Ammon's horn (tissue), 1 donor: ENCODE measurements at places on chromosomes 2 and 18.

- DNase-seq: no peak
Measured at GRCh38 chr2:129870685-129871241, 108.7 kb upstream of the RAB6C start.

DNA sequence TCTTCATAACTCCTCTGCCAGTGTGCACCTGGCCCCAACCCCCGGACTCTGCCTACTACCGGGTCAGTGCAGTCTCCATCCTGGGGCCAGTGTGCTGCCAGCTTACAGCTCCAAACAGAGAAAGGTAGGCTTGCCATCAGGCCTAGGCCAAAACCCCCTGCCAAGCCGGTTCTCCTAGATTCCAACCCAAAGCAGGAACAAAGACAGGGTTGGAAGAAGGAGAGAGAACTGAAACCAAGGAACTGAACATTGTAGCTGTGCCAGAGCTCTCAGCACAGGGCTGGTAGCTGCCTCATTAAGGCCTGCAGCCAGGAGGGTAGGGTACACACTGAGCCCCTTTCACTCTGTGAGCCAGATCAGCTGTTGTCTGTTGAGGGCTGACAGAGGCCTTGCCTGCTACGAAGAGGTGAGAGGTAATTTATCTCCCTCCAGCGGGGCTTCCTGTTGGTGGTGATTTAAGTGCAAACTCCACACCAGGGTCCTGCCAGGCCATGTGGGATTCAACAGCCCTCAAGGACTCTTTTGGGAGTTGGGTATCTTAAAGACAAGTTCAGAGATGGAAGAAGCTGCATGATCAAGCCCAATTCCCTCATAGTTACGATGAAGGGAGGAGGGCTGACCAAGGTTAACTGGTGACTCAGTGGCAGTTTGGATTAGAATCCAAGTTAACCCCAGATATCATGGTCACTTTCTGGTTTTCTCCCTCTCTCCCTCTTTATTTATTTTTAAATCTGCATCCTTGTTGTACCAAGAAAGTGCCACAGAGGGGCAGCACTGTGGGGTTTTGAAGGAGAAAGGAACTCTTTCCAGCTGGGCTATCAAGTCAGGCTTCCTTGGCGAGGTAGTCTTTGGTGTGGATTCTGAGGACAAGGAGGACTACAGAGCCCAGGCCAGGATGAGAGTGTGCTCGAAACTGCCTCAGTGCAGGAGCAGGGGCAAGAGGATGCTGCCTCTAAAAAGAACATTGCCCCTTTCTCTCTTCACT lies 48.1 kb downstream of the CYRIA start:
- DNase-seq: peak; percentile 82

DNA sequence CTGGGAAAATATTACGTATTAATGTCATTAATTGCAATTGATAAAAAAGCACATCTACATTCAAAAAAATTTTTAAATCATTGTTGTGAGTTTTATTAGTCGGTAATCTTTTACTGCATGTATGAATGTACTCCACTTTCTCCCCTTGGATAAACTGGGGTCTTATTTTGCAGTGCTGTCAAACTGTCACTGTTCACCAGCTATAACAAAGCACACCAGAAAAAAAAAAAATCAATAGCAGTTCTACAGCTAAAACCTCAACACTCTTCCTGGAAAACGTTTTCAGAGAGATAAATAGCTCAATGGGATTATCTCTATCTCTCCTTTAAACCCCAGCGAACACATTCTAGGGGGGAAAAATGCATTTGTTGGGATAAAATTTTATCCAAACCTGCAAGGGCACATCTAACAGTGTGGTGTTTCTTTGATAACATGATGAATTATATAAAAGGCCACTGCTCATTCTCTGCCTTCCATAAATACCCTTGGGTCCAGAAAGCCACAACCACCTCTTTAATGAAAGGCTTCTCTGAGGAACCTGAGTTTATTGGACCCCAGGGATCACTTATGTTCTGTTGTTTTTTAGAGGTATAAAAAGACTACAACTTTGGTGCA lies 219.9 kb downstream of the CDH20 start:
- no peak for DNase-seq

DNA sequence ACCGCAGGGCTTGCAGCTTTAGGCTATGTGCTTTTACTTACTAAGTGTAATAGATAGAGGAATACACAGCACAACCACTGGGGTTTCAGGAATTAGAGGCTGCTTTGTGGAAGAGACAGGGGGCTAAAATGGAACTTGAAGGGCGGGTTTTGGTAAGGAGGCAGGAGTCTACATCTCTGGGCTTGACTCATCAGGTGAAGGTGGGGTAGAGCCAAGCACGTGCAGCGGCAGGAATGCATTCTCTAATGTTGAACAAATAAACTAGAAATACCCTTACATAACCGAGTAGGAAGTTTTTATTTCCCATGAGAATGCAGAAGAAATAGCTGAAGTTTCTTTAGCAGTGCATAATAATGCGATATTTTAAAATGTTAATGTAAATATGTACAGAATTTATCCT lies 673.8 kb upstream of the SALL3 start:
- DNase-seq: no peak

- DNase-seq: no peak
Measured at GRCh38 chr2:101843048-101843447, 145.5 kb downstream of the MAP4K4 start.

DNA sequence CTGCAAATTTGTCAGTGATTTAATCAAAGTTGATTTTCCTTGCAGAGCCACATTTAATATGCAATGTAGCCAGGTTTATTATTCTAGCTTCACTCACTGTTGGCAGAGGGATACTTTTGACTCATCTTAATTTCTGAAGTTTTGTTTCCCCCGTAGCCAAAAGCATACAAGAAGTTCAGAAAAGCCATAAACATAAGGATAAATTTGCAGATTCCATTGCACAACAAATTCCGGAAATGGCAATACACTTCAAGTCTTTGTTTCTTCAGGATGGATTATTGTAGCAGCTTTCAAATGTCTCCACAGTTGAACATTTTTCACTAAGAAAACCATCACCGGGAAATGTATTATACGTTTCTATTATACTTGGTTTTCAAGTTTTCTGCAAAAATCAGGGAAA lies 88.0 kb upstream of the ZCCHC2 start:
- no peak for DNase-seq

DNA sequence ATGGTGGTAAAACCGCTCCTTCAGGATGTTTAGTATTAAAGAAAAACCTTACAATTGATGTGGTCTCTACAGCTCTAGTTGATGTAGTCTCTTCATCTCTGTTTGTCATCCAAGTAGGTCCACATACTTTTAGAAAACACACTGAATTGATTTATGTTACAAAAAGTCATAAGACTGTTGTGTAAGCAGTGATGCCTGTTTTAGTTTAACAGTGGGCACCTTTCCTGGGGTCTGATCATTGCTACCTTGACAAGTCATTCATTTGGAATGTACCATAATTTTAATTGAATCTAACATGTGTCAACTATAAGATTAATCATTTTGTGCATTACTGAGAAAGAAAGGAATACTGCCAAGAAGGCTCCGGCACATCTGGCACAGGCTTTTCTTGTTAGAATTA lies 34.3 kb downstream of the GIGYF2 start:
- no peak for DNase-seq

GRCh38 chr18:46502444-46502843 lies 154.6 kb downstream of the LOXHD1 start:
- DNase-seq: no peak

- no peak for DNase-seq
Measured at GRCh38 chr18:51120809-51121596, 76.5 kb downstream of the MEX3C start.

GRCh38 chr2:151119374-151119773 lies 142.3 kb downstream of the RBM43 start:
- no peak for DNase-seq

- no peak for DNase-seq
Measured at GRCh38 chr2:70988151-70988550, 6.5 kb downstream of the TEX261 start.

DNA sequence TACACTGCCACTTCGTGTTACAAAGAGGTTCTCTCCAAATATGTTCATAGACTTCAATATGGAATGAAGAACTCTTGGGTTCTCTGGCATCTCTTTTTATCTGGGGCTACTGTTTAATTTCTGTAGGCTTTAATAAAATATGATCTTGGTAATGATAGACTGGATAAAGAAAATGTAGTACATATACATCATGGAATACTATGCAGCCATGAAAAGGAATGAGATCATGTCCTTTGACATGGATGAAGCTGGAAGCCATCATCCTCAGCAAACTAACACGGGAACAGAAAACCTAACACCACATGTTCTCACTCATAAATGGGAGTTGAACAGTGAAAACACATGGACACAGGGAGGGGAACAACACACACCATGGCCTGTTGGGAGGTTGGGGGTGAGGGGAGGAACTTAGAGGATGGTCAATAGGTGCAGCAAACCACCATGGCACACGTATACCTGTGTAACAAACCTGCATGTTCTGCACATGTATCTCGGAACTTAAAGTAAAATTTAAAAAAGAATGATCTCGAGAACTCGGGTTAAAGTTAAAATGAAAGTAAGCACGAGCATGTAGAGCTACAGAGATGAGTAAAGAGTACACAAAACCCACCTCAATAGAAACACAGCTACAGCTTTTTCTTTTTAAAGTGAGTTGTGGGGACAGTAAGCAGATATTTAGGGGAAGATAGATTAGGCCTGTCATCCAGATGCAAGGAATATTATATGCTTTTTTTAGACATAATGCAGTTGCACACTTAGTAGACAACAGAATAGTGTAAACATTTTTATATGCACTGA lies 102.3 kb downstream of the SGPP2 start:
- no peak for DNase-seq

GRCh38 chr2:66753660-66754059 lies 318.7 kb downstream of the MEIS1 start:
- DNase-seq: peak; percentile 7

DNA sequence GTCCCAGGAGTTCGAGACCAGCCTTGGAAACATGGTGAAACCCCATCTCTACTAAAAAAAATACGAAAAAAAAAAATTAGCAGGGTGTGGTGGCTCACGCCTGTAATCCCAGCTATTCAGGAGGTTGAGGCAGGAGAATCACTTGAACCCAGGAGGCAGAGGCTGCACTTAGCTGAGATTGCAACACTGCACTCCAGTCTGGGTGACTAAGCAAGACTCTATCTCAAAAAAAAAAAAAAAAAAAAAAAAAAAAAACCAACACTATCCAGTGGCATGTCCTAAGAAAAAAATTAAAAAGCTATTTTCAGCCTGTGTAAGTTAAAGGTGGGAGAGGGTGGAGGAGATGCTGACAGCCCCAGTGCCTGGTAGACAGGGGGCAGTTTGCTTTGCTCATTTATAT lies 32.2 kb upstream of the REL start:
- no peak for DNase-seq

DNA sequence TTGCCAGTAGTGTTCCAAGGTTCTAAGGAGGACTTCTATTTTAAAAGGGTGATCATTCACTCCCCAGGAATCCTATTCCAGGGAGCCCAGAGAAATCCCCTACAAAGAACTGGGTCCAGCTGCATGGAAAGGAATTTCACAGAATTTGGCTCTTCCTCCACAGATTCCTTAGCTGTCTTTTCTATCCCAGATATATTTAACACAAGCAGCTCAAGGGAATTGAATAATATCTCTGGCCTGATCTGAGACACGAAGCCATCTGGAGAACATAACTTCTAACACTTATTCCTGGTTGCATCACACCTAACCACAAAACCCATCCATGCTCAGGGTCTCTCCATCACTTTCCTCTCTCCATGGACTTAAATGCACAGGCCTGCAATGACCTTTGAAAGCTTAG lies 306.7 kb upstream of the ACVR2A start:
- no peak for DNase-seq

- no peak for DNase-seq
Measured at GRCh38 chr2:96832754-96833507, 10.9 kb downstream of the ANKRD23 start.

- no peak for DNase-seq
Measured at GRCh38 chr2:120932472-120932871, 196.8 kb downstream of the GLI2 start.

DNA sequence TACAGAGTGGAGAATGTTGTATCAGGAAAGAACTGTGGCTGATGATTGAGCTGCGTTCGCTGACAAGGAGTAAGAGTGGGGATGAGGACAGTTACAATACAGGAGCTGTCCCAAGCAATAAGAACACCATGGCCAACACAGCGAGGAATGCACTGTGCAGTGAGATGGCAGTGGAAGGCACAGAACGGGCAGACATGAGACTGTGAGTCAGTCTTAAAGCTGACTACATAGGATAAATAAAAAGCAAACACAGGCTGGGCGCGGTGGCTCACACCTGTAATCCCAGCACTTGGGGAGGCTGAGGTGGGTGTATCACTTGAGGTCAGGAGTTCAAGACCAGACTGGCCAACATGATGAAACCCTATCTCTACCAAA lies 89.8 kb downstream of the CABYR start:
- no peak for DNase-seq

DNA sequence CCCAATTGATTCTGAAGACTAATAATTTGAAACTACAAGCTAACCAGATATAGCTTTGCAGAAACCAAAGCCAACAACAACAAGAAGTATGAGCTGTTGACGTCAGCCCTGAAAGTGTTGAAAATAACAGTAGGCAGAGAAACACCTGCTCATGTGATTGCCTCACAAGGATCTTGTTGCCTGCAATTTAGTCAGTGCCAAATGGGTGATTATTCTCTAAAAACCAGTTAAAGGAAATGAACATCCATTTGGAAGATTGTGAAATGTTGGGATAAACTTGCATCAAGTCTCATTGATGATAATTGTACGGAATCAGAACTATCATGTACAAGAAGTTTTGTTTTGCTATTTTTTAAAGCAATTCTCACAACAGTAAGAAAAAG lies 2.8 kb downstream of the CYTIP start:
- DNase-seq: peak; percentile 42

DNA sequence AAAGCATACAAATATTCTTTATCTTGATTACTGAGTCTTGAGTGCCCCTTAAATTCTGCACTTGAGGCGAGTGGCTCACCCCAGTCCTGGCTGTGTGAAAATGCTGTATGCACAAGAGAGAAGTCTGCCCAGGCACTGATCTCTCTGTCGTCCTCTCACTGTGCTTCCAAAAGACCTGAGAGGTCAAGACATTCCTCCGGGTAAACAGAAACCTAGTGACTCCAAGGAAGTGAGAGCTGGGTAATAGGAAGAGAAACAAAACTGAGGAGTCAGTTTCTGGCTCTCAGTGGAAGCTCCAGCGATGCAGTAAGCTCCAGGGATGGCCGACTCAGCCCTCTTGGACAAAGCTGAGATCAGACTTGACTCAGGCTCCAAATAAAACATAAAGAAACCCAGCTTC lies 70.9 kb downstream of the AAK1 start:
- DNase-seq: no peak

- DNase-seq: no peak
Measured at GRCh38 chr2:222332116-222332515, 33.3 kb upstream of the PAX3 start.

- no peak for DNase-seq
Measured at GRCh38 chr18:55534547-55534946, 53.4 kb downstream of the TCF4 start.

GRCh38 chr2:127520424-127520823 lies 5.9 kb downstream of the IWS1 start:
- no peak for DNase-seq

GRCh38 chr2:64354857-64355680 lies 98.9 kb upstream of the LGALSL start:
- no peak for DNase-seq

- DNase-seq: no peak
Measured at GRCh38 chr2:30393510-30393909, 53.5 kb upstream of the LCLAT1 start.
